IPS DF 19.7 (cell line): ENCODE measurements at places on chromosomes 12 and 14.

GRCh38 chr14:105163040-105163742 lies 5.4 kb downstream of the JAG2 start:
- no peak for DNase-seq

DNA sequence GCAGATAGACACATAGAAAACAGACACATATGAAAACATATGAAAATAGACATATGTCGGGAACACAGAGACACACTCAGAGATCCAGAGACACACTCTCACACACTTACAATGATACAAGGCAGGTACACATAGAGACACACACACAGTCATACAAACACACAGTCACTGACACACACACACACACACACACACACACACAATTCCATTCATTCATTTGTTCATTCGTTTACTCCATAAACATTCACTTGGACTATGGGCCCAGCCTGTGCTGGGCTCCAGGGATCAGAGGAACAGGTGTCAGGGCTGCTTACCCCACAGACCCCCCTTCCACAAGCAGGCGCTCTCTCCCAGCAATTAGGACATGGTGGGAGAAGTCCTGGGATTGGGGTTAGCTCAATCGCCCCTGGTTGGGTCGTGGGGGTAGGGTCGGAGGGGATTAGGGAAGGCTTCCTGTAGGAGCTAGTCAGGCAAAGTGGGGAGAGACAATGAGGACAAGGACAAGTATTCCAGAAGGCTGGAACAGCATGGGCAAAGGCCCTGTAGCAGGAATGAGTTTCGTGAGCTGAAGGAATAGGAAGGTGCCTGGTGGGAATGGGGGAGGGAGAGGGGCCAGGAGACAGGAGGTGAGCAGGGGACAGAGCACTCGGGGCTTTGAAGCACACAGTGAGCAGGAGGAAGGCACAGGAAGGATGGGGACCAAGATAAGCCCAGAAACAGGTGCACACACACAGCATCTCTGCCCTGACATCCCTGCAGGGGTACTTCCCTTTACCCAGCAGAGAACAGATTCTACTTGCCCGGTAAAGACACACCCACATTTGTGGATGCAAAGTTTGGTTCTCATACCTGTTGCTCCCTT lies 6.5 kb downstream of the RASAL1 start:
- DNase-seq, result no peak

DNA sequence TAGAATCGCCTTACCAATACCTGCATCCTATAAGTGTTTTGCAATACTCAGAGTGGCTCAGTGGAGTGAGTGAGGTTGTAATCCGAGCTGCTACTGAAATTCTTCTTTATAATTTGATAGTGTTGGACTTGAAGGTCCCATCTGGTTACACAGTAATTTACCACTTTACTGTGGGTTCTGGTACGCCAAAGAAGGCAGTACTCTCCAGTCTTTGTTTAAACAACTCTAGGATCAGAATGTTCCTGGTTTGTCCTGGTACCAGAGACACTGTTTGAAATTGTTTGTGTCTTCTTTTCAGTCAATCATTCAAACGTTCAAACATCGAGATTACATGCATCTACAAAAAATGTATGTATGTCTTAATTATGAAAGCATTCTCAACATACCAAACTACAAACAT lies 51.3 kb upstream of the AMN1 start:
- no peak for DNase-seq

GRCh38 chr14:21184254-21184653 lies 28.4 kb upstream of the OR5AU1 start:
- no peak for DNase-seq

DNA sequence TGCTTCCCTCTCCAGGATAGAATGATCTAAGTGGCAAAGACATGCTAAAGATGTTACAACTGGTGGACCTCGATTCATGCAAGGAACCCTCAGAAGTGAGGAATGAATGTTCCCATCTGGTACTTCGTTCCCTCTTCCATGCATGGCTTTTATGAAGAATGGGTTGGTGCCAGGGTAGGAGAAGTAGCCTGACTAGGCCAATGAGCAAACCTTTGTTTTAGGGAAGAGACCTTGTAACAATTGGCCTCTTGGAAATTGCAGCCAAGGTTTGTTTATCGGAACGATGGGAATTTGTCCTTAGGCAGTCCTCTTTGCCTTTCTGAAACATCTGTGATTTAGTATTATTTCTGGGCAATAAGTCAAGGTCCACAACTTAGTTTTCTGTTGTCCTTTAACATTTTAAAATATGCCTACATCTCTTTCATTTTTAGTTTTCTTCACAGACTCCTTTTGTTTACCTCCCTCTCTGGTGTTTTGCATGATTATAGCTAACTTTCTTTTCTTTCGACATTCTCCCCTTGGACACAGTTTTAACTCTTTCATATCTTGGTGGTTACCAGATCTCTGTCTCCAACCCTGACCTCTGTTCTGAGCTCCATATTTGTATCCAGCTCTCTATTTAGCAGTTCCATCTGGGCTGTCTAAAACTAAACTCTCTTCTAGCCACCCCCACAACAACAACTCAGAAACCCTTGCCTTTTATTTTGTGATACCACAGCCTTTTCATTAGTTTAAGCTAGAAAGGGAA lies 70.0 kb downstream of the DIP2B start:
- no peak for DNase-seq

DNA sequence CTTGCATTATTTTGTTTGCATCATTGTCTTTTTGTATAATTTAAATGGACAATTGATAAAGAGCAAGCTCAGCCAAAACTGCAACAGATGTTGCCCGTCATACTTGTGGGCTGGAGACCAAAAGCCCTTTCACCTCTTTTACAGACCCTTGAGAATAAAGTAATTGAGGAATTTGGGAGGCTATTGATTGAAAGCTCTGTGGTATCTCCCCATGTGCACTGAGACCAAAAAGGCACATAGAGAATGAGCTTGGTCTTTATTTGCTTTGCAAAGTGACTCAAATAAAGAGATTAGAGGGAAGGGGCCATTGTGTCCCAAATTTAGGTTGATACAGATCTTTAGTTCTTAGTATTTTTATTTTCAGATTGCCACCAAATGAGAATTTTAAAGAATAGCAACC lies 617.6 kb downstream of the TRHDE start:
- DNase-seq, result no peak

- DNase-seq, result no peak
Observed at GRCh38 chr12:57845478-57846284, 848 bp downstream of the CTDSP2 start.

GRCh38 chr14:66120402-66120801 lies 365.8 kb upstream of the CCDC196 start:
- no peak for DNase-seq

DNA sequence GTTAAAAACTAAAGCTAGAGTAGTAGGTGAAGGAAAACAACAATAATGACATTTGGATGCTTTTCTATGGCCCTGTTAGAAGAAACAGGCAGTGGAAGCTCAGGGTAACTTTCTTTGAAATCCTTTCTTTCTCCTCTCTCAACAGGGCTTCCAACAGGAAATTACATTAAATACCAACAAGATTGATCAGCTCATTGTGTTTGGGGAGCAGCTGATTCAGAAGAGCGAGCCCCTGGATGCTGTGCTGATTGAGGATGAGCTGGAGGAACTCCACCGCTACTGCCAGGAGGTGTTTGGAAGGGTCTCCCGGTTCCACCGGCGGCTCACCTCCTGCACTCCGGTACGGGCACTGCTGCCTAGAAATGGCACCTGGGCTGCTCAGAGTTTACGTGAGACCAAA lies 81.5 kb downstream of the ESR2 start:
- DNase-seq, result no peak

- no peak for DNase-seq
Observed at GRCh38 chr14:104726600-104727451, 2.8 kb downstream of the ADSS1 start.

DNA sequence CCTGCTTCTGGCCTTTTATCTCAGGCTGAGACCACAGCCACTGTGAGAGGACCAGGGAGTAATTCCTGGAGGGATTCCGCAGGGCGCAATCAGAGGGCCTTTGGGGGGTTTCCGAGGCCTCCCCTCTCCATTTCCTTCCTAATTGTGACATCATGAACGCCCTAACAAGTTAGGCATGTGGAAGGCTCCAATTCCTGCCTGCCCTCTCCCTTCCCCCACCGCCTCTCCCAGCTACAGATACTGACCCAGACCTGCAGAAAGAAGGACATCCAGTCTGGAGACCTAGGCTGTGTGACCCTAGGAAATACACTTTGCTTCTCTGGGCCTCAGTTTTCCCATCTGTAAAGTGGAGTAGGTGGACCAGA lies 637.9 kb downstream of the MED13L start:
- no peak for DNase-seq

DNA sequence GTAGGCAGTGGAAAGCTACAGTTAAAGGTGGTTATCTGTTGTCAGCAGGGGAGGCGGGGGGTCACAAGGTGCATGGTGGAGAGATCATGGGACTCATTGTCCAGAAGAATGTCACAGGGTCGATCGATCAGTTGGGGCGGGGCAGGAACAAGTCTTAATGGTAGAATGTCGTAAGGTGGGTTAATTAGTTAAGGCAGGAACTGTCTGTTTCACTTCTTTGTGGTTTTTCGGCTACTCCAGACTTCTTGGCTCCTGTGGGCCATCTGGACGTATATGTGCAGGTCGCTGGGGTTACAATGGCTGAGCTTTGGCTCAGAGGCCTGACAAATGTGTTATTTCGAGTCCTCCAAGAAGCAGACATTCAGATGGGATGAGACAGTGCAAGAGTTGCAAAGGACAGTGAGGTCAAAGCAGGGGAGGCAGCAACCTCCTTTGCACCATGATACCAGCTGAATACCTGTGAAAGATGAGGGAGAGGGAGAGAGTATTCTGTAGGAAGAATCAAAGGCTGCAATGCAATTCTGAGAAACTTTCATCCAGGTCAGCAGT lies 246.9 kb upstream of the TMEM132C start:
- no peak for DNase-seq

DNA sequence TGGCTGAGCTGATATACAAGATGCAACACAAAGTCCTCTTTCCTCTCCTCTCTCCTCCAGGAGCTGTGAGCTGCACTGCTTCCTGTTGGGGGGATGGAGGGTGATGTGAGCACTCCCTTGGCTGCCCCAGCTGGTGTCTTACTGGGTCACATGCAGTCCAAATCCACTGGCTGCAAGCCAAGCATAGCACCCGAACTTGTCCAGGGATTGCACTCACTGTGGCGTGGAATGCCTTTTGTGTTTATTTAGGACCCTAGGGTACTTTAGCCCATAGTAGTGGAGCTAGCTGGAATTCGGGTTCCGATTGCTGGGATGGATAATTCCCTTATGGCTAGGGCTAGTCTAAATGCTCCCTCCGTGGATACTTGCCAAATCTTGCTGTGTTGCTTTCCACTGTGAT lies 424.9 kb upstream of the SYT1 start:
- no peak for DNase-seq

- no peak for DNase-seq
Observed at GRCh38 chr12:6899837-6900519, 4.6 kb upstream of the LRRC23 start.

DNA sequence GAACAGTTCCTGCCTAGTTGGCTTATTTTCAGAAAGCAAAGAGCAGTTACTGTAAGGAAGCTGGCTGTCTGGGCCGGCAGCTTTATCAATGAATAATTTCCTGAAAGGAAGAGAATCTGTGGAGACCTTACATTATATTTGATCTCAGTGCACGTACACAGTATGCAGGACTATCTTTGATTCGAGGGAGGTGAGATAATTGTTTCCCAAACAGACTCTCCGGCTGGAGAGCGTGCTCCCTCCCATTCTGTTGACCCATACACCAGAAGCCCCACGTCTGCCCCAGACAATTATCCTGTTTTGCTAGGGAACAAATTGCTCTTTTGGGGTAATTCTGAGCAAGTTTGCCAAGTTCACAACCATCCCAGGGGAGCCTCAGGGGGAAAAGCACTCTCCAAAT lies 1115.0 kb downstream of the VRK1 start:
- no peak for DNase-seq
